PC-3 (cell line): ENCODE measurements at places on chromosomes 1 and 21. TPM values are rescaled to one million over a fixed set of nuclear protein-coding genes. Genes with fewer than 3 reads are reported as not detected.

DNA sequence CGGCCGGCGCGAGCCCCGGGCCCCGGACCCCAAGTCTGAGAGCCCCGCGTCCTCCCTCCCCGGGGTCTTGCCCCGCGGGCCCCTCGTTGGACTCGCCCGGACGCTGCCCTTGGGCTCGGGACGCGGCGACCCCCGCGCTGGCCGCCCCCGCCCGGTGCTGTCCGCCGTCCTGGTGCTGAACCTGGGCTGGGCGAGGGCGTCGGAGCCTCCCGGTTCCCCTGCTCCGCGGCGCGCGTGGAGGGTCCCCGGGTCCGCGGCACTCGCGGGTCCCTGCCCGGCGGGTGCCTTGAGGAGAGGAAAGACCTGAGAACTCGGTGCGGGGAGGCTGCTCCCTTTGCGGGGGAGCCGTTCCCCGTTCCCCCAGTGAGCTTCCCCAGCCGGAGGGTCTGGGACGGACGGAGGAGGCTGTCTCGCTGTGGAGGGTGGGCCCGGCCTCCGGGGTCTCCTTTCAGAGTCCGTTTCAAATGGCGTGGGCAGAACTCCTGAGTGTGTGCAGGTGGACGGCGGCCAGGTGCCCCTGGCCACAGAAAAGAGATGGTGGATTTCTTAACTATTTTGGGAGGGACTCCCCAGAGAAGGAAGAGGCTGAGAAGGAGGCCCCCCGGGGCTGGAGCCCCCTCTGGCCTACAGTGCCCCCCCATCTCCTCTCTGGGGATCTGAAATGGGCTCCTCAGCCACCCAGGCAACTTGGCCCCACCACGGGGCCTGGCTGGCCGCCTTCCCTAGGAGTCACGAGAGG, 595 bp downstream of the GABRD start:
- peaks cover 32% of the 10 kb centered on the region for H3K27me3 ChIP-seq
- DNase-seq = no peak
- no peak overlapping the region for H3K4me3 ChIP-seq
- peaks cover 7% of the 10 kb centered on the region; the same call in 1 of the 2 replicates for H3K4me1 ChIP-seq

- H3K27ac ChIP-seq = no peak overlapping the region
- no peaks in the 10 kb centered on the region; the same call in 1 of the 2 replicates for H3K27me3 ChIP-seq
- DNase-seq = no peak
- no peaks in the 10 kb centered on the region for H3K36me3 ChIP-seq
- H3K4me1 ChIP-seq = no peaks in the 10 kb centered on the region
Measured at GRCh38 chr1:54475946-54476516, 69.8 kb upstream of the SSBP3 start.

- H3K36me3 ChIP-seq = peaks cover 48% of the 10 kb centered on the region
- peak; percentile 41 for DNase-seq
- H3K4me3 ChIP-seq = no peak overlapping the region
- H3K27ac ChIP-seq = no peak overlapping the region
- H3K27me3 ChIP-seq = no peaks in the 10 kb centered on the region
Measured at GRCh38 chr1:151416231-151416630, 16.9 kb downstream of the PSMB4 start.

- H3K27ac ChIP-seq = peak overlapping the region; percentile 55
- H3K4me3 ChIP-seq = no peak overlapping the region
- peaks cover 19% of the 10 kb centered on the region for H3K4me1 ChIP-seq
Measured at GRCh38 chr21:45460011-45460565, 55.1 kb downstream of the COL18A1 start.

DNA sequence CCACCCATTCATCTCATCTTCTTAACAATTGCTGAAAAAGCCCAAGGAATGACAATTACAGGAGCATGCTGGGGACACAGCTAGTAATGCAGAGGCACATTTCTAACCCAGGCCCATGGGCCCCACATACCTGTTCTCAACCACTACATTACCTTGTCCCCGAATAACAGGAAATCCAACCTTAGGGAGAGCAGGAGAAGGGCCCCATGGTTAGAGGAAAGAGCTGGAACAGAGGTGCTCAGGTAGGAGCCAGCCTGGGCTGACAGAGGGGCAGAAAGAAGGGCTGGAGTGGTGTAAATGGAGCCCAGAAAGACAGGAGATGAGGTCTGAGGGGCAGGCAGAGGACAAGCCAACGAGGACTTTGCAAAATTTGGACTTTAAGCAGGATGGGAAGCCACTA, 11.4 kb upstream of the S100A8 start:
- peaks cover 90% of the 10 kb centered on the region for H3K27me3 ChIP-seq
- H3K36me3 ChIP-seq = no peaks in the 10 kb centered on the region
- H3K27ac ChIP-seq = no peak overlapping the region

GRCh38 chr1:174077749-174078490, 55.8 kb upstream of the RC3H1 start:
- no peak for DNase-seq
- no peaks in the 10 kb centered on the region for H3K36me3 ChIP-seq
- H3K4me1 ChIP-seq = no peaks in the 10 kb centered on the region
- no peak overlapping the region for H3K4me3 ChIP-seq
- no peak overlapping the region for H3K27ac ChIP-seq

DNA sequence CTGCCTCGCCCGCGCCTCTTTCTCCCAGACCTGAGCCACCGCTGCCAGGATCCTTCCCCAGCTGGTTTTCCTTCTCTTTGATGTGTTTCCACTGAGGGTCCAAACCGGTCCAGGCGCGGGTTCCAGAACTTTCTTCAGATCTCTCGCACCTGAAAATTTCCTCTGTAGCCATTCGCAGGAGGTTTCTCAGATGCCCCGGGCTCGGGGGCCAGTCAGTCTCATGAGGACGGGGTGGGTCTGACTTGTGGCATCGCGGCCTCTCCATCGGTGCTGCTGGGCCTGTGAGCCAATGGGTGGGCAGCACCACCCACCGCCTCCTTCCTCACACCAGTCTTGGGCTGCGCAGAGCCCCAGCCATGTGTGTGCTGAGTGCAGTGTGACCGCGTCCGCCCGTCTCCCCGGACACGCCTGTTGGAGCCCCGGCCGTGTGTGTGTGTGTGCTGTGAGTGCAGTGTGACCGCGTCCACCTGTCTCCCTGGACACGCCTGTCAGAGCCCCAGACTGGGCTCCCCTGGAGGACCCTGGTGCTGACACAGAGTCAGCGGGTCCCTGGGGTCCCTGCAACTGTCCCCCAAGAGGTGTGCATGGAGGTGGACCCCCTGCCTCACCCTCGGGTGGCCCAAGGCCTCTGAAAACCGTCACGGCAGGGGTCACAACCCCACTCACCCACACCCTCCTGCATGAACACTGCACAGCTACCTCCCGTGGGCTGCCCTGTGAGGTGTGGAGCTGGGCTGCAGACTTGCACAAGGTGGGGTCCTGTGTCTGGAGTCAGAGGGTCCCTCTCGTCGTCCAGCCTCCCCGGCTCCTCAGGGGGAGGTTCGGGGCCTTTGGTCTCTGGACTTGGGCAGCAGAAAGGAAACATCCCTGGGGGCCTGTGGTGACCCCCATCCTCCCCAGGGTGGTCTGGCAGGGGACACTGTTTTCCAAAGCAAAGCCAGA, 20.2 kb downstream of the COL18A1 start:
- H3K4me3 ChIP-seq = no peak overlapping the region
- no peaks in the 10 kb centered on the region for H3K27me3 ChIP-seq
- no peak overlapping the region for H3K27ac ChIP-seq
- H3K4me1 ChIP-seq = peaks cover 17% of the 10 kb centered on the region
- no peaks in the 10 kb centered on the region for H3K36me3 ChIP-seq
- DNase-seq = no peak

- H3K4me3 ChIP-seq = peak overlapping the region; percentile 97
- DNase-seq = no peak
- peaks cover 67% of the 10 kb centered on the region for H3K4me1 ChIP-seq
- H3K27me3 ChIP-seq = no peaks in the 10 kb centered on the region
- peaks cover 16% of the 10 kb centered on the region; the same call in 1 of the 2 replicates for H3K36me3 ChIP-seq
Measured at GRCh38 chr1:112704391-112704933, 2.5 kb downstream of the RHOC start.

Gene DIO1
- not detected in 2 replicates for total RNA-seq

Gene SPRR3
- total RNA-seq = 0.51 TPM in 1 of 2 replicates, not detected in the other
